ENCODE measurements at places on chromosomes 3 and 15. TPM values are rescaled to one million over a fixed set of nuclear protein-coding genes. Genes with fewer than 3 reads are reported as not detected.

CCDC39 gene
- not detected for total RNA-seq

CFAP20DC gene
- 2.2 TPM for total RNA-seq

ANKUB1 gene
- total RNA-seq: not detected

RPL35A gene
- total RNA-seq: 1,915 TPM

PLA2G4B gene
- total RNA-seq: 0.37 TPM

CADPS gene
- not detected for total RNA-seq

ATP13A5 gene
- not detected for total RNA-seq

DNA sequence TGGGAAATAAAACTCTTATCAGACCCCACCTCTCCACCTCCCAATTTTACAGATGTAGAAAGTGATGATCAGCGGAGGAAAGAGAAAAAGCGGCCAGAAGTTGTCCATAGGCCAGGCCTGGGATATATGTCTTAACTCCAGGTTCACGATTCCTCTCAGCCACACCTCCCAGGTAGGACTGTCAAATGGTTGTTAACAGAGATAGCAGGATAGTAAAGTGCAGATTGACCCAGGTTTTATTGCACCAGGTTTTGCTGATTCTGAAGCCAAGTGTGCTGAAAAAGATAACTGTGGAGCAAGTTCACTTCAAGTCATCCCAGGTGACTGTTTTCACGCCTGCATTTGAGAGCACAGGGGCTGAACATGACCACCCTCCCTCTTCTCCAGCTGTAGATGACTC, 36.1 kb downstream of the LSM3 start:
- no peak for DNase-seq

DNA sequence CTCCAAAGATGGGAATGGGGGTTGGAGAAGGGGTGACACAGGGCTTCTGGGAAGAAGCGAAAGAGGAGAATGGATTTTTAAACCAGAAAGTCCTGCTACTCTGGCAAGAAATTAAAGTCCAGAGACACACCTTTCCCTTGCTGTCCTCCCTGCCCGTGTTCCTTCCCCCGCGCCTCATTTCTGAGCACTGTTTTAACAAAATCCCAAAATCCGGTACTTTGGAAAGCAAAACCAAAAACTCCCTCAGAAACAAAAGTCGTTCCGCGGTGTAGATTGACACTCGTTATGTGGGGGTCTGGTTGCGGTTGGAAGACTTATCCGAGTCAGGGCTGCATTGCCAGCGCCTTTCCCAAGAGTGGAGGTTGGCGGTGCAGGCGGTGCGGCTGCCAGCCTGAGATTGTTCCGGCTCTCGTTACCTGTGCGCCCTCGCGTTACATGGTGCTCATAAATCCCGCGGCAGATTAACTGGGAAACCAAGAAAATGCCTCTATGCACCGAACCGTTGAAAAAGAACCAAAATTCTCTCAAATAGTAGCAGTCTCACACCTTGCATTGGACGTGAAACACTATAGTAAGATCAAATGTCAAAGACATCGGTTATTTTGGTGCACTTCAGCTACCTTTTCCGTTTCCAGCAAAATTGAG, 217.7 kb downstream of the MEIS2 start:
- no peak for DNase-seq

- DNase-seq: no peak
These were observed 39.7 kb downstream of the TBC1D2B start for GRCh38 chr15:78037779-78038305.

- no peak for DNase-seq
These were observed 262.3 kb upstream of the LYSMD4 start for GRCh38 chr15:99995543-99995942.

DNA sequence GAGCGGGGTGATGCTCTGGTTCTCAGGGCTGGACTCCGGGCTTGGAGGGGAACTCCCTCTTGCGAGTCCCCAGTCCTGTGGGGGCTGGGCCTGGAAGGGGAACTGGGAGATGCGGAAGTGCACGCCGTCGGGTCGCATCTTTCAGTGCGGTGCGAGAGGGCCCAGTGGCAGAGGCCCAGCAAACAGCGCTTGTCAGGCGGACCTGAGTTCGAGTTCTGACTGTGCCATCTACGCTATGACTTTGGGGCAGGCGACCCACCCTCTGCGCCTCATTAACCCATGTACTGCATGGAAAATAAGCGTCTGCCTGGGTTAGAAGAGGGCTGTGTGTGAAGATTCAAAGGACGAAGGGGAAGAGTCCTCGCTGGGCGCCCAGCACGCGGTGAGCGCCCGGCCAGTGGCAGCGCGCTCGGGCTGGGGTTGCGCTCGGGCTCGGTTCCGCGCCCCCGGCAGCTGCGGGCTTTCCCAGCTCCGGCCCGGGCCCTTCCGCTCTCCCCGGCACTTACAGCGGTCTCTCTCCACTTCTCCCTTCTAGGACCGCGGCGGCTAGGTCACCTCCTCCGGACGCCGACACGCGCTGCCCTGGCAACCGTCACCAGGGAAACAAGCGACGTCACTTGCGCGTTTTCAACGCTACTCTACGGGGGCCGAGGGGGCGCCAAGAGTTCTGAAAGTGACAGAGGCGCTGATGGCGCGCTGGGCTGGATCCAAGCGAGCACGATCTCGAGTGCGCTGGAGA, at the start of gene CCDC13:
TSS of gene CCDC13 (minus strand) at position 584 of the 739 bp plus-strand sequence. CDS start 14,908 bp downstream, outside the sequence.
- peak; percentile 82 for DNase-seq

GRCh38 chr3:73332558-73332957, 271.1 kb downstream of the EBLN2 start:
- no peak for DNase-seq

GRCh38 chr3:25831578-25831977, 41.7 kb downstream of the OXSM start:
- DNase-seq: peak; percentile 16

GRCh38 chr15:77144492-77145070, 73.7 kb upstream of the TSPAN3 start:
- no peak for DNase-seq

DNA sequence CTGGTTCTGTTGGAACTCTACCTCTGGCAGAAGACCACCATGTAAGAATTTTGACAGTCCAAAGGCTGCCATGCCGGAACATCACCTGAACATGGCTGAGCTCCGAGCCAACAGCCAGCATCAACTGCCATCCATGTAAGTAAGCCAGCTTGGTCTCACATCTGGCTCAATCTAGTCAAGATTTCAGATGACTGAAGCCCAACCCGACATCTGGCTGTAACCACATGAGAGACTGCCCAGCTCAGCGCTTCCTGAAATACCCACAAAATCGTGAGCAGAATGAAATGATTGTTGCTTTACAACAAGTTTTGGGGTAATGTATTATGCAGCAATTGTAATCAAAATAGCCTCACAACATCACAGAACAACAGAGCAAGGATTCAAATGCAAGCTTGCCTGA, 32.9 kb downstream of the GHSR start:
- no peak for DNase-seq

DNA sequence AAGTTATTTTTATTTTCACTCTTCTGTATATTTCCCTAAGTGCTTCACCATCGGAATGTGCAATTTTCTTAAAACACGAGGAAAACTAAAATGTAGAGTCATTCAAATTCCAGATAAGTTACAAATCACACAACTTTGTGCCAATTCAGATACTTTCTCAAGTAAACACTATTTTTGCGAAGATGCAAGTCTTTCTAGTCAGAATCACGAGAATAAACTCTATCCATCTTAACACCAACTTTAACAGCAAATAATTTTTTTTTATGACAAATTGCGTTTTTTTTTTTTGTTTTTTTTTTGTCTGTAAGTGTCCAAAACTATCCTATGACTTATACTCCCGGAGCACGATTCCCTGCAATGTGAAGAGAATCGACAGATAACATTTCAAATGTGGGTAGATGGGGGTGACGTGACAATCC, 1.3 kb downstream of the STAG1 start:
- DNase-seq: peak; percentile 17

DNA sequence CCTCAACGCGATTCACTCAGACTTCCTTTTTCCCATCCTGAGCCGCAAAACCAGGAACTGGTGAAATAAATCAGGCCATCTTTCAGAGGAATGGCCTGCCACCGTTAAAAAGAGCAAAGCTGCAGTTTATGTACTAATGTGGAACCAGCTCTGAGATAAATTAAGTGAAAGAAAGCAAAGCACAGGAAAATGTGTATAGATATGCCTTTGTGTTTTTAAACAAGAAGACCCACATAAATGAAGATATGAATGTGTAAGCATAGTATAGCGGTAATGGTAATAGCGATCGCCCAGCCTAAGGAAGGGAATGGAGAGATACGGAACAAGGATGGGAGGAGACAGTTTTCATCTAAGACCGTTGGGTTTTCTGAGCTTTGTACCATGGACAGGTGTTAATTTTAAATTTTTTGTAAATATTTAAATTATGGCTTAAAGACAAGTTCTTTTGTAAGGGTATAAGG, 30.8 kb upstream of the RPN1 start:
- no peak for DNase-seq

GRCh38 chr3:127424766-127425504, 137.1 kb upstream of the PRR20G start:
- no peak for DNase-seq

GRCh38 chr3:50170689-50171088, 15.6 kb downstream of the SEMA3F start:
- no peak for DNase-seq

- no peak for DNase-seq
These were observed 535.5 kb downstream of the SQOR start for GRCh38 chr15:46170326-46170725.

DNA sequence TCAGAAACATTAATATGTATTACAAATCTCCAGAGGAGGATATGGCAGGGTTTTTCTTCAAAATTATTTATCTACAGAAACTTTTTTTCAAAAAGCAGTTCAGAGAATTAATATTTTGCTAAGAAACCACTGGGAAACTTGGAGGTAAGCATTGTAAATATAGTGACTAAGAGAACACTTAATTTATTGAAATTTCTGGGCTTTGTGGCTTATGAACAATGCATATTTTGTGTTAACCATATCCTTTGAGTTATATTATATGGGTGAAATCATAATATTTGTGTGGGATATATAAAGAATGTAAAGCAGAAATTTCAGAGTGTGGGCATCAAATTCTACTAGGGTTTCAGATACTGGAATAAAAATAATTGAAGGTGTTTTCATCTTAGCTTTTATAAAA, 1059.2 kb downstream of the ZPLD1 start:
- DNase-seq: no peak
